ENCODE measurements at places on chromosomes 2 and 18.
A peak's percentile ranks its signal among the peaks of the same experiment; 100 is the strongest.

GRCh38 chr18:76445741-76446232, 49.3 kb downstream of the ZNF516 start:
- DNase-seq: peak; percentile 44

- DNase-seq: no peak
Measured at GRCh38 chr2:129144082-129144791, 825.6 kb upstream of the HS6ST1 start.

DNA sequence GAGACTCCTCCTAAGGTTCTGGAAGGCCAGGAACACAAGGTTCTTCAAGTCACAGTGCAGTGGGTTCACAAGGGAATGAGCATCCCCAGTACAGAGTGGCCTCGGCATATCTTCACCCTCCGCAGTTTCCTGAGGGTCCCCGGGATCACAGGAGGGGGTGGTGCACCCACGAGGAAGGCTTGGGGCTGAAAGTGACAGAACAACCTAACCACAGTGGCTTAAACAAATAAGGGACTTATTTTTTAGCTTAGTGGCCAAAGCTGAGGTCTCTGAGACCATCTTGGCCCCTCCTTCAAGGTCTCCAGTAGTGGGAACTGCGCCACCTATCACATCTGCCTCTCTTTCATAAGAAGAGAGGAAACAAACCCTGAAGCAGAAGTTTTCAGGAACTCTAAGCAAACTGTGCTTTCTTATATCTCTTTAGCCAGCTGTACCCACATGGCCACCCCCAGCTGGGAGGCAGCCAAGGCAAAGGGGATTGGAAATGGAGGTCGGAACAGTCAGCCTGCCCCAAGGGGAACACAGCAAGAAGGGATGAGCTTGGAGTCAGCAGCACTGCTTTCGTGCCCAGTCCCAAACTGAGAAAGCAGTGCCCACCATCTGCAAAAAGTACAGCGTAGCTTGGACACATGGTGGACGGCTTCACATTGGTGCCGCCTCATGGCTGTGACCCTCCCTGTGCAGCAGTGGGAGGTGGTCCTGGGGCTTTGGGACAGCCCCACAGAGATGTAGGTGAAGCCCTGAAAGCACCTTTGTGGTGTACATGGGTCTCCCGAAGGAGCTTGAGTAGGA, 260.0 kb upstream of the ID2 start:
- no peak for DNase-seq

GRCh38 chr2:228321015-228321414, 139.5 kb upstream of the SPHKAP start:
- DNase-seq: no peak

All from activated CD8-positive, alpha-beta memory T cell treated with anti-CD3 and anti-CD28 coated beads, Interleukin-2, amount 50 U/mL, for 48 hours (primary cell).